Dermis blood vessel endothelial cell (primary cell): ENCODE measurements at places on chromosomes 2 and 18. TPM values are rescaled to one million over a fixed set of nuclear protein-coding genes. Genes with fewer than 3 reads are reported as not detected.

DNA sequence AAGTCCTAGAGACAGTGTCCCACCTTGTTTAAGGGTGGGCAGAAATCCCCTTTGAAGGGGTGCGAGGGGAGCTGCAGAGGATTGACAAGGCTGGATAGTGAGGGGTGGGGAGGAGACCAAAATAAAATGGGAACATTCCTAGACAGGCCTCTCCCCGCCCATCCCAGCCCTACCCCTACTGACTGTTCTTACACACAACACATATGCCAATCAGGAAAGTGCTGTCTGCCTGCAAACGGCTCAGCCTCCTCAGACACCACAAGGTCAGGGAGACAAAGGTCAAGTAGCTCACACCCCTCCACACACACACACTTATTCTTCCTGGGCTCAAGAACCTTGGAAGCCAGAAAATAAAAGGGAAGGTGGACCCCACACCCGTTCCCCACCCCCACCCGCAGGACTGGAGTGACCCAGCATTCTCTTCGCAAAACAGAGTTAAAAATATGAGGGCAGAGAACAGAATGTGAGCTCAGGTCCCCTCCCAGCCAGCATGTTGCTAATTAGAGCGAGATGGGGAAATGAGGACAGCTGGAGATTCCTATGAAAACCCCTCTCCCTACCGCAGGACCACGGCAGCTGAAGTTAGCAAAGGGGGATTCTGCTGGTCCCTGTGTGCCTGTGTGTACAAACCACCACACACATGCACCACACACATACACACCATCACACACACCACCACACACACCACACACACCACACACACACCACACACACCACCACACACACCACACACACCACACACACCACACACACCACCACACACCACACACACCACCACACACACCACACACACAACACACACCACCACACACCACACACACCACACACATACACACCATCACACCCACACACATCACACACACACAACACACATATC, 197.8 kb downstream of the TNS1 start:
- DNase-seq, result no peak

- DNase-seq, result no peak
Observed at GRCh38 chr18:5556310-5556974, 12.6 kb upstream of the EPB41L3 start.

DNA sequence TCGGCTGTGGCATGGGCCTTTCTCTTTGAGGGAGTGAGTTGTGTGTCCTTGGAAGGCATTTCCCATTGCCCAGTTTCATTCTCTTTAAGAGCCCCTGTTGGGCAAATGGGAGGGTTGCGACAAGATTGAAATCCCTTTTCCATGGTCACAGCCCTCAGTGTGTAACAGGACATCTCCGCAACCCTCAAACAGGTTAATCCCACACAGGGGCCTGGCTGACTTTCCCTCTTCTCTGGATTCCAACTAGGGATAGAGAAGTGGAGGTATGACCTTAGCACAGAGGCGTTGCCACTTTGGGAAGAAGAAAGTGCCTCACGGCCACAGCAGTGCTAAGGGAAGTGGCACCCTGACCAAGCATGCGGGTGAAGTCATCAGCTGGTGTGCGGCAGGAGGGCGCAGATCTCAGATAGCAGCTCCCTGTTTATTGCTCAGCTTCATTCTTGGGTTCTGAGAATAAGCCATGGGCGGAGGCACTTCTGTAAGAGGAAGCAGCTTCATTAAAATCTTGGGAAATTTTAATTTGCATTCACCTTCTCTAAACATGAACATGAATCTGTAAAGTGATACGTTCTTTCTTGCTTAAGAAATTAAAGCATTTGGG, 256.5 kb downstream of the GBX2 start:
- DNase-seq, result no peak

SCYGR4 gene
- not detected in 2 replicates for total RNA-seq

- DNase-seq, result no peak
Observed at GRCh38 chr2:146392186-146392585, 1452.6 kb upstream of the ACVR2A start.

IKZF2 gene
- 0.68 and 1.6 TPM in 2 replicates for total RNA-seq

SNTG2 gene
- 0.17 TPM in 1 of 2 replicates, not detected in the other for total RNA-seq

GRCh38 chr2:105999211-105999989, 194.7 kb downstream of the UXS1 start:
- no peak for DNase-seq

- no peak for DNase-seq
Observed at GRCh38 chr2:144333143-144333555, 186.8 kb downstream of the ZEB2 start.

CHST9 gene
- total RNA-seq, result under 0.01 and 0.34 TPM in 2 replicates

GRCh38 chr2:70141212-70141901, 49.5 kb downstream of the C2orf42 start:
- peak; percentile 54 for DNase-seq

DNA sequence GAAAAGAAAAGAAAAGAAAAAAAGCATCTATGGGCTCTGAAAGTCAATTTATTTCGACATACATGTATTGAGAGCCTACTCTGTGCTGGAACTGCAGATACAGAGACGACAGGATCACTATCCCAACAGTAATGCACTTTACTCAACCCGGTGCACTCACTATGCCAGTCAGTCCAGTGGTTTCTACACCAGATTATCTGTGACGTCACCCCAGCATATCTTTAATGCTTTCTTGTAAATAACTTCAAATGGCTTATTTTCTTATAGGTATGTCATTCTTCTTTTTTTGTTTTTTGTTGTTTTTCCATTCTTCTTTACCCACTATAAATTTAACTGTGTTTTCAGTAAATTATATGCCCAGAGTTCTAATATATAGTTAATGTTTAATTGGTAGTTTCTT, 800.0 kb upstream of the FANCL start:
- no peak for DNase-seq

GRCh38 chr18:2985628-2986027, 27.3 kb downstream of the LPIN2 start:
- DNase-seq, result peak; percentile 67

DNA sequence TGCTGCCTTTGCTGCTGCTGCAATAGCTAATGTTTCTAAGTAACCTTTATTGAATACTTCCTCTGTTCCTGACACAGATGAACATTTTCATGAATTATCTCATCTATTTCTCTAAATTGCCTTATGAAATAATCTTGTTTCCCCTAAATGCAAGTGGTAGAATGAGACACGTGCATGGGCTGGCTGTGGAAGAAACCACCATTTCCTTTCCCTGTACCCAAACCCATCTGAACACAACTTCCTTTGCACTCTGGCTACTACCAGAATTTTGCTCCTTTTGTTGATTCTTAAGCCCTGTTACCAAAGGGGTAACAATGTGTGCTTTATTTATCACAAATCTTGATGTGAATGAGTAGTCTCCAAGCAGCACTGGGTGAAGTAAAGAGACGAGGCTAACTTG, 29.2 kb downstream of the AKAIN1 start:
- no peak for DNase-seq

SCN9A gene
- total RNA-seq, result 0.34 and 0.56 TPM in 2 replicates

DNA sequence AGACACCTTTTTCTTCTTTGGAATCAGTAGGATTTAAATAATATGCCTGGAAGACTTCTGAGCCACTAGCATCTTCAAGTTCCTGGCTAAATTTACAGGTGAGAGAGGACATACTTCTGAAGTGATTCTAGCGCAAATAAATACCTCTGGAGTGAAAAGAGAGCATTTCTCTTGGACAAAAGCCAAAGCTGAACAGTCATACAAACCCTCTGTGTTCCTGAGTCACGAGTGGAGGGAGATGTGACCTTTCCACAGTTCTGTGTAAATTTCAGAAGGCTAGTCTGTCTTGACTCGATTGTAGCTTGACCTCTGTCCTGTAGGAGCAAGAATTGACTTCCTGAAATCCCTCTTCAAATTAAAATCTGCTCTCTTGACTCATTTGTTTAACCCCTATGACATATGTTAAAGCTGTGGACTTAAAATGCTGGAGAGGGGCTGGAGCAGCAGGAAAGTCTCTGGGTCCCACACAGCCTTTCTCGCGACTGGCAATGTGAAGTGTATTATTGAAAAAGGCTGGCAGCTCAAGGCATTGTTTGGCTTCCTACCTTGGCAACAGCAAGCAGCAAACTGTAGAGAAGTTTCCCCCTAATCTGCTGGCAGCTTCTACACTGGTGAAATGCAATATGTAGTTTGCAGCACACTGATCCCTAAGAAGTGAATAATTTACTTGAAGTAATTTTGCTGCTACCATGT, 79.6 kb upstream of the GCFC2 start:
- no peak for DNase-seq

GRCh38 chr2:120378605-120379004, 32.7 kb downstream of the INHBB start:
- DNase-seq, result no peak

RNF125 gene
- total RNA-seq, result 4.3 and 9.4 TPM in 2 replicates

- DNase-seq, result no peak
Observed at GRCh38 chr18:75140296-75140695, 68.6 kb downstream of the PTGR3 start.

- peak; percentile 40 for DNase-seq
Observed at GRCh38 chr2:206084870-206085741, 868 bp downstream of the INO80D start.

- DNase-seq, result no peak
Observed at GRCh38 chr2:174611854-174612253, 14.2 kb upstream of the WIPF1 start.

DNA sequence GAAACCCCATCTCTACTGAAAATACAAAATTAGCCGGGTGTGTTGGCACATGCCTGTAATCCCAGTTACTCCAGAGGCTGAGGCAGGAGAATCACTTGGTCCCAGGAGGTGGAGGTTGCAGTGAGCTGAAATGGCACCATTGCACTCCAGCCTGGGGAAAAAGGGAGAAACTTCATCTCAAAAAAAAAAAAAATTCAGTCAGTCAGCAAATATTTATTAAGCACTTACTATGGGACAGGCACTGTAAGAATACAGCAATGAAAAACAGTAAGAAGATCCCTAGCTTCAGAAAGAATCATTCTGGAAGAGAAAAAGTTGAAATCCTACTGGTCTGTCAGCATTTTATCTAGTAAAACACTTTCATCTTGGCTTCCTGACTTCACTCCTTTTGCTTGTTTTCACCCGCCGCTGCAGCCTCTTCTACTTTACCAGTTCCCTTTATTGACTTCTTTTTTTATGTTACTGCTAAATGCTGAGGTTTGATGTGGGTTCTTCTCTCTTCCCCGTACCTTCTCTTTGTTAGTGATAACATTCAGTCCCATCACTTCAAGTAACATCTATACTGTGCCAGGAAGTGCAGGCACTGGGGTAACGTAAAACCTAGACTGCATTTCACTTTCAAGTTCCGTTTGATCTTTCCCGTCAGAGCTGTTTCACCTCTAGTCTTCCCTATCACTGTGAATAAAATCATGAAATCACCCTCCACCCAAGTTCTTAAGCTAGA, 10.8 kb upstream of the TAF4B start:
- DNase-seq, result no peak

DNA sequence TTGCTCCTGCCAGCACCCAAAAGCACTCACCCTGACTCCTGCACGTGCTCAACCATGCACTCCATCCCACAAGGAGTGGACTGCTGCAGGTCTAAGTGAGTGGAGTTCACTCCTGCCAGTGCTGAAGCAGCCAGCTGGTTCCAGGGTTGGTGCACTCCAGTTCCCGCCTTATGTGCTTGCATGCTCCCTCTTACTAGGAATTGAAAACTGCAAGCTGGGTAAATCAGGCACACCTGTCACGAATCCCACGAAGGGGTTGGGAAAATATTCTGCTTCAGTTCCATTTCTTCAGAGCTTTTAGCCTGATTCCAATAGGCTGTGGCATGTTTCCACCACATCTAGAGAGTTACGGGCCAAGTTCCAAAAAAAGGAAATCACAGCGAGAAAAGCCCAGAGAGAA, 1365.5 kb upstream of the CHAC2 start:
- DNase-seq, result no peak

RGPD4 gene
- total RNA-seq, result not detected in 2 replicates

DNA sequence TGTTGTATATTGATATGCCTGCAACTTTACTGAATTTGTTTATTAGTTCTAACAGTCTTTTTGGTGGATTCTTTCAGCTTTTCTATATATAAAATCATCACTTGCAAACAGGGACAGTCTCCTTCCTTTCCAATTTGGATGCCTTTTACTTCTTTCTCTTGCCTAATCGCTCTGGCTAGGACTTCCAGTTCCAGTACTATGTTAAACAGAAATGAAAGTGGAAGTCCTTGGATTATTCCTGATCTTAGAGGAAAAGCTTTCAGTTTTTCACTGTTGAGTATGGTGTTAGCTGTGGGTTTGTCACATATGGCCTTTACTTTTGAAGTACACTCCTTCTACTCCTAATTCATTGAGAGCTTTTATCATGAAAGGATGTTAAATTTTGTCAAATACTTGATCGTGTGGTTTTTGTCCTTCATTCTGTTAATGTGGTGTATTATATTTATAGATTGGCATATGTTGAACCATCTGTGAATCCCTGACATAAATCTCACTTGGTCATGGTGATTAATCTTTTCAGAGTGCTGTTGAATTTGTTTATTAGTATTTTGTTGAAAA, 52.9 kb downstream of the REL start:
- no peak for DNase-seq

ADRA2B gene
- 0.05 and 0.17 TPM in 2 replicates for total RNA-seq

ACMSD gene
- total RNA-seq, result 0.09 and 0.34 TPM in 2 replicates

DNA sequence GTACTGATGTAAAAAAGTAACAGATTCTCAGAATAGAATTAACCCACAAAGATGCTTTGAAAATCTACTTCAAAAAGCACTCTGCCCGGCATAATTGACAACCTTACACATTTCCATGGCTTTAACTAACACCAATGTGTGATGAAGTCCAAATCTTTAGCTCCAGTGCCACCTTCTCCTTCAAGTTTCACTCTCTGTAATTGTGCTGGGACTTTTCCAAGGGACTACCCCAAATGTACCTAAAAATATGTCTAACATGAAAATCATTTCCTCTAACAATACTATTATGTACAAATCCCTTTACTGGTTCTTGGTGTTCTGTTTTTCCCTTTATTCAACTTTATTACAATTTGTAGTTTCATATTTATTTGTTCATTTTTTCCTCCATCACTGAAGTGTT, 20.6 kb upstream of the UBE2E3 start:
- no peak for DNase-seq

- DNase-seq, result no peak
Observed at GRCh38 chr2:112163541-112163981, 25.4 kb downstream of the FBLN7 start.

GRCh38 chr18:8635087-8635486, 25.9 kb downstream of the RAB12 start:
- peak; percentile 87 for DNase-seq

- DNase-seq, result peak; percentile 55
Observed at GRCh38 chr2:218516614-218517013, 51.5 kb downstream of the USP37 start.

GRCh38 chr18:23121133-23121532, 14.2 kb upstream of the CABLES1 start:
- DNase-seq, result no peak

PKP4 gene
- 63.7 and 98.2 TPM in 2 replicates for total RNA-seq

DLX1 gene
- total RNA-seq, result not detected in 2 replicates

DNA sequence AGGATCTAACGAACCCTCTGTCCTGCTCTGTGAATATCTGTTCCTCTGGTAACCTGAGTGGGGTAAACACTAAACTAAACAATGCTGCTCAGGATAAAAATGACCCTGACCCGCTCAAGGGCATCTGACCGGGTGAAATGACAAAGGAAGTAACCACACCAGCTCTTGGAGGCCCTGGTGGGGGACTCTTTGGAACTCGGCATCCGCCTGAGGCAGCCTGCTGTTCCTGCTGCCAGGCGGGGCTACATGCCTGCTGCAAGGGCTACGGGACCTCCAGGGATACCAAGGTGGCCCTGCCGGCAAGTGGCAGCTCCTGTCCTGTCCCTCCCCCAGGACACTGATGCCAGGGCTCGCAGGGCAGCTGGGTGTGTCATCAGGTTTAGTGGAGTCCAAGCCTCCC, 273.3 kb downstream of the HDAC4 start:
- no peak for DNase-seq

GRHL1 gene
- total RNA-seq, result 0.37 and 0.85 TPM in 2 replicates

GKN2 gene
- not detected in 2 replicates for total RNA-seq

GRCh38 chr18:42426496-42427015, 471.5 kb downstream of the PIK3C3 start:
- no peak for DNase-seq
